ENCODE measurements at places on chromosomes 3 and 15. TPM values are rescaled to one million over a fixed set of nuclear protein-coding genes. Genes with fewer than 3 reads are reported as not detected.

The RASL12 gene
- total RNA-seq: not detected

The SEMA3G gene
- total RNA-seq: not detected

The SLCO2A1 gene
- total RNA-seq: 0.11 TPM

The CACNA2D3 gene
- total RNA-seq: 0.06 TPM

The ARHGEF26 gene
- total RNA-seq: 1.8 TPM

All from LHCN-M2 (cell line).